ENCODE measurements at places on chromosomes 2 and 18.
A peak's percentile ranks its signal among the peaks of the same experiment; 100 is the strongest.

DNA sequence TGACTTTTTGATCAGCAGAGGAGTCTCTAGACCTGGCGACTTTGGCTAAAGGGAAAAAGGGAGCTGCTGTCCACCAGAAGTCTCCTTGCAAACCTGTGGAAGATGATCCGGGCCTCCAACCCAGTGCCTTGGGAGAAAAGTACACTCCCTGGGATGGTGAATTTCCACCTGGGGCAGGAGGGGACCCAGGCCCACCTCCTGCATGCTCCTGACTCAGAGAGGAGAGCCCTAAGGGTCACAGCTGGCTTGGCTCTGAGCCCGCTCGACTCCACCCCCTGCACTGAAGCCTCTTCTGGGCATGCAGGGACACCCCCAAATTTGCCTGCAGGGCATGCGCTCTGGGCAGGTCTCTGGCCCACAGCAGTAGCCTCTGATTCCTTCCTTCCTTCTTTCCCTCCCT is 66.5 kb downstream of the PDCL3 start:
- DNase-seq, result no peak

DNA sequence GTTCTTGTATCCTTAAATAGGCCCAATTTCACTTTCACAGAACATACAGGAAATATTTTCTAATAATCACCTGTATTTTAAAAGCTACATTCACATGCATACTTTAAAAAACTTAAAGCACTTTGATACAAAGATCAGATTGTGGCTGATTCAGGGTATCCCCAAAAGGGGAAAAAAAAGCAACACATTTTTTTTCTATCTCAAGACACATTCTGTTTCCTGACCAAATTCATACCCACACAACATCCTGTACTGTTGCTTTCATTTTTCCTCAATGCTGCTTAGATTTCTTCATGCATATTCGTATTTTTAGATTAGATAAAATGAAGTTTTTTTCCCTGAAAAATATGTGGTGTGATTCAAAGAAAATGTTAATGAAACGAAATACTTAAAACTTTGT is 122.5 kb downstream of the TMEFF2 start:
- DNase-seq, result no peak

DNA sequence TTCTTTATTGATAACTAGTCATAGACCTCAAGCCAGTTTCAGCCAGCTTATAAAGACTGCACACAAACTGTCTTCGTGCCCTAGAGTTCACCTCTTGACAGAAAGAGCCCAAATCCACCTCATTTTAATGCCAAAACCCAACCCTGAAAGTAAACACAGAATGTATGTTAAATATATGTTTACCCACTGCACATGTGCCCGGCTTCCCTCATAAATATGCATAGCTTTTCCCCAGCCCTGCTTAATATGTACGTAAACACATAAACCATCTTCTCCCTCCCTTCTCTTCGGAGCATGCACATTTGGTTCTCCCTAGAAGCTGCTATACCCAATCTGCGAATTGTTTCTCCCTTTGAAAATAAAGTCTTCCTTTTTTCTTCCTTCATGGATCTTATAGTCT is 73.9 kb upstream of the XIRP2 start:
- DNase-seq, result no peak

- no peak for DNase-seq
Measured at GRCh38 chr2:19272941-19273470, 85.4 kb downstream of the OSR1 start.

GRCh38 chr2:85865539-85866164 is 23.1 kb downstream of the ST3GAL5 start:
- peak; percentile 28 for DNase-seq

DNA sequence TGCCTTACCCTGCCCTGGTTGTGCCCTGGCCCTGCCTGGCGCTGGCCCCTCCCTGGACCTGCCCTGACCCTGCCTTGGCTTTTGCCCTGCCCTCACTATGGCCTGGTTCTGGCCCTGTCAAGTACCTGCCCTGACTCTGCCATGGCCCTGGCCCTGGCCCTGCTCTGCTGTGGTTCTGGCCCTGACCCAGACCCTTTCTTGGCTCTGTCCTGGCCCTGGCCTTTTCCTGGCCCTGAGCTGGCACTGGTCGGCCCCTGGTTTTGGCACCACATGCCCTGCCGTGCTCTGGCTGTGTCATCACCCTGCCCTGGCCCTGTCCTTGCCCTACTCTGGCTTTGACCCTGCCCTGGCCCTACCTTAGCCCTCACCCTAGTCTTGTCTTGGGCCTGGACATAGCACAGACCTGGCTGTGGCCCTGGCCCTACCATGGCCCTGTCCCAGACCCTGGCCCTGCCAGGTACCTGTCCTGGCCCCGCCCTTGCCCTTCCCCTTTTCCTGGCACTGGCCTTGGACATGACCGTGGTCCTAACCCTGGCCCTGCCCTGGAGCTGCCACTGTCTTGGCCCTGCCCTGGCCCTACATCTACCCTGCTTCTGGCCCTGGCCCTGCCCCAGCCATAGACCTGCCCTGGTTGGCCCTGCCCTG is 4.8 kb upstream of the ANKRD62 start:
- DNase-seq, result no peak
